Sigmoid colon (tissue), 7 donors: ENCODE measurements at places on chromosomes 1 and 21. TPM values are rescaled to one million over a fixed set of nuclear protein-coding genes. Genes with fewer than 3 reads are reported as not detected.

Gene SMIM34
- not detected for total RNA-seq

Gene PDZK1IP1
- total RNA-seq, result not detected

Gene NTRK1
- 2.5 TPM for total RNA-seq

Gene ARHGEF16
- total RNA-seq, result 0.41 TPM

Gene AGBL4
- 0.16 TPM for total RNA-seq

Gene IFI44L
- 3.0 TPM for total RNA-seq

Gene LRRC38
- not detected for total RNA-seq

Gene DISP1
- 31.3 TPM for total RNA-seq

Gene ANKRD34A
- total RNA-seq, result 1.9 TPM

Gene SLC1A7
- total RNA-seq, result not detected

Gene TRAF3IP3
- 1.1 TPM for total RNA-seq

Gene TSPAN2
- 61.5 TPM for total RNA-seq

DNA sequence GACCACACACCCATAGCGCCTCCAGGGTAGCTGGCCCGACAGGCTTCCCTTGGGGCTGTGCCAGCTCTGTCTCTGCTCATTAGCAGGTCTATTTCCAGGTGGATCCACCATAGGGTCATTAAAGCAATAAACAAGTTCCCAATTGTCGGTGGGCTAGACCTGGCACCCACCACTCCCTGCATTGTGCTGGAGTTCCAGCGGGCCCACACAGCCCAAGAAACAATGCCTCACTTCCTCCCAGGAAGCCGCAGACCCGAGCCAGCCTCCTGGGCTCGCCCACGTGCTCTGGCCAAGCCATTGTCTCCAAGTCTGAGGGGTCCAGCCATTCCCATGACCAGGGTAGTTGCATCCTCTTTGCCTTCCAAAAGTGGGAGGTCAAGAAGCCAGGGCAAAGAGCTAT lies 27.5 kb upstream of the SOX13 start:
- DNase-seq, result no peak

DNA sequence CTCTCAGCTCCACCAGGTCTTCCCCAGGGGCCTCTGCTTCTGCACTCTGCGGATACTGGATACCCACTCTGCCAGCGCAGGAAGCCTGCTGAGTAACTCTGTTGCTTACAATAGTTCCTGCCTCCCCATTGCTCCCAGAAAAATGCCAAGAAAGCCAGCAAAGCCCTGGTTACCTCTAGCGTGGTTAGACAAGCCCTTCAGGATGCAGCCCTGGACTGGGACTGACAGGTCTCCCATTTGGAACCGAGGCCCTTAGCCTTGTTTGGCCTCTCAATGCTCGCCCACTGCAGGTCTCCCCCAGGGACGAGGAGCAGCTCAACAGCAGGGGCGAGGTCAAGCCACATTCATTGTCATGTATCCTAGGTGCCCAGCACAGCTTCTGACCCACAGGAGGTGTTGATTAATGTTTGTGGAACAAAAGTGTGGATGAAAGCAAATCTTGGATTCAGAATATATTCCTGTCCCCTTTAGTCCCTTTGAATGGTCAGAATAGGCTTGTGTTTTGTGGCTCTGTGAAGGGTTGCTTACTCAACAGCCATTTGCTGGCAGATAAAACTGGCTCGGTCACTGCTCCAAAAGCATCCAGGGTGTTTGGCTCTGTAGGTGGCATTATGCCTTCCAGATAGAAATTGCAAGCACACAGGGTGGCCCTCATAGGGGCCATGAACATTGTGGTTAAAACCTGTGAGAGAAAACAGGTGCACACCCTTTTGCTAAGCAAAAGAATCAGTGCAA lies 58.9 kb downstream of the C1orf198 start:
- no peak for DNase-seq

GRCh38 chr1:67211589-67212563 lies 45.6 kb downstream of the IL23R start:
- DNase-seq, result no peak

GRCh38 chr1:244304156-244304555 lies 147.6 kb downstream of the ADSS2 start:
- no peak for DNase-seq

DNA sequence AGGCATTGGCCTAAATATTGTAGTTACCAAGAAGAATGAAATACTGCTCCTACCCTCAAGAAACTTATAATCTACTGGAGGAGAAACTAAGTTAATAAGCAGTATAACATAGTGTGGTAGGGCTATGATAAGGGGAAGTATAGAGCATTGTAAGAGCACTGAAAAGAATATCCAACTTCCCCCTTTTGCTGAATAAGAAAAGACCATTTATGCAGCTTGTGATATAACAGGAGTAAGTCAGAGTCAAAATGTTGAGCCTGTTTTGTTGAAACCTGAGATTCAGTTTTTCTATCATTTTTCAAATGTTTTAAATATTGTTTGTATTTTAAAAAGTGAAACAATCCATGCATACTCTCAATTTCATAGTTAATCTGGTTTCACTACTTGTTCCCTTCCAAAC lies 48.3 kb upstream of the FCRL4 start:
- DNase-seq, result no peak

DNA sequence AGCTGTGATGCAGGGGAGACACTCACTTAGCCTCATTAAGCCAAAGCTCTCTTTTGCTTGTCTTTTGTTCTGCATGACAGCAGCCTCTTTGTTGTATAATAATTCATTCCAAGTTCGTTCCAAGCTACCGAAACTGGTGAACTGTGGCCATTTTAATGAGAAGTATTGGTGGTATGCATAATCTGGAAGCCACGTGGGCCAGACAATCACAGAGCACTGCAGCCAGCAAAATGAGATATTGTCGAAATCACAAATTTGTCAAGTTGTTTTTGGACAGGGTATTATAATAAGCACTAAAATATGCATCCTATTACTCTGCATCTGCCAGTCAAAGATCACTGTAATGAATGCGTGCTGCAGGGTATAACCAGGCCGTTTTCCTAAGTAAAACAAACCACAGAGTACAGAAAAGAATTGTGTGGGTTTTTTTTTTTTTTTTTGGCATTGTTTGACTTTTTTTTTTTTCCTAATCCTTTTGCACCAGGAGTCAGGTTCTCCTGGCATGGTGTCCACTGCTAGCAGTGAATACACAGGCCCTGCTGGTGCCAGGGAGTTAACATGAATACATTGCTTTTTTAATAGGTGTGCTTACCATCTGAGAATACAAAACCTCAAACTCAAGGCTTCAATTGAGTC lies 423.9 kb downstream of the PTBP2 start:
- no peak for DNase-seq

DNA sequence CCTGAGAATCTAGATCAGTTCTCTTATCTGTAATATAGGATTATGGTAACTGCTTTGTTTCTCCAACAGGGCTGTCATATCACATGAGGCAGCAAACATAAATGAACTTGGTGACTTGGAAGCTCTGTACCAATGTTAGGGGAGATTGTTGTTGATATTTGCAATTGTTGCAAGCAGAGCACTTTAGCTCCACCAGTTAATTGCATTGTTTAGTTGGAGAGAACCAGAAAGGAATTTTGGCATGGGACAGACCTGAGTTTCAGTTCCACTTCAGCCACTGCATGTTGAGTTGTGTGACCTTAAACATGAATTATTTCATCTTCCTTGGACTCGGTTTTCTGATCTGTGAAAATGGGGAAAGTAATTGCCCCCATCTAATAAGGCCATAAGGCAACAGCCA lies 142.3 kb upstream of the JUN start:
- DNase-seq, result no peak

DNA sequence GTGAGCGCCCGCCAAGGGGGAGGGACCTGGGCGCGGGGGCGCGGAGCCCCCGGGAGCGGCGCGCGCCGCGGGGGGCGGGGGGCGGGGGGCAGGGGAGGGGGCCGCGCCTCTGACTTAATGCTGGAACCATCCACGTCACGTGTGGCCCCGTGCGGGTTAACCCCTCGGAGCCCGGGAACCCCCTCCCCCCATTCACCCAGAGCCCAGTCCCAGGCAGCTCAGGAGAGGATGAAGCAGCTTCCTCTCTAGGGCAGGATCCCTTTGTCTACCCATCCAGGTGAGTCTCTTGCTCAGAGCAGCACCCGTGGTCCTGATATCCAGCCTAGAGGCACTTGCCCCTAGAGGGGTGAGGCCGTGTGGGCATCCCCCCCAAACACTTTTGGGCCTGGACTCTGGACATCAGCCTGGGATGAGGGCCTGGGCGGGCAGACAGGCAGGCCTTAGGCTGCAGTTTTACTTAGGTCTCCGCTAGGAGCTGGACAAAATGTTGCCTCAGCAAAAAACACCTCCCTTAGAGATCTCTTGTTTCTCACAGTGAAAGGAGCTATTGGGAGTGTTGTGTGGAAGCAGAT lies at the start of gene ALX3:
Gene ALX3 (minus strand): TSS at position 2 of the 572 bp plus-strand sequence. CDS start 60 bp downstream, outside the sequence.
- no peak for DNase-seq

DNA sequence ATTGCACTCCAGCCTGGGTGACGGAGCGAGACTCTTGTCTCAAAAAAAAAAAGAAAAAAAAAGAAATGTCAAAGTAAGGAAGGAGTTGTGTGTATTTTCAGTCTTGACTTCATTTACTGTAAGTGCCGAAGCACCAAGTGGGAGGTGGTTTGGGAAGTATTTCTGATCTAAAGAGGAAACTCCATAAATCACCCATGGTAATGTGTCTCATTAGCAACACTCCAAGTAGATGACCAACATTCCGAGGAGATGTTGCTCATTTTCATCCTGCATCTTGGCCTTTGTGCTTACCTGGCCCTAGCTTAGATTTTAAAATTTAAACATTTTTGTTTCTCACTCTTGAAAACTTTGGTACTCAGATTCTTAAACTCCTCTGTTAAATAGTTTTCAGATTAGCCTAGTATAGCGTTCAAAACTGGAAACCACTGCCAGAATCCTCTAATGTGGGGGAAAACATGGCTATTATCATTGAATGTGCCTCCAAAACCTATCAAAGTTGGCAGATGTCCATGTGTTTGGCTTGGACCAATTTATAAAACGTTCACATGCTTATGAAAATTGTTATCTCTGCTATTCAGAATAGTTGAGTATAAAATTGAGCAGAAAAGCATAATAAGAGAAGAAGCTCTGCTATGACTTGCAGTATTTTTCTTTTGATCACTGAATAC lies 110.4 kb downstream of the NFIA start:
- no peak for DNase-seq

DNA sequence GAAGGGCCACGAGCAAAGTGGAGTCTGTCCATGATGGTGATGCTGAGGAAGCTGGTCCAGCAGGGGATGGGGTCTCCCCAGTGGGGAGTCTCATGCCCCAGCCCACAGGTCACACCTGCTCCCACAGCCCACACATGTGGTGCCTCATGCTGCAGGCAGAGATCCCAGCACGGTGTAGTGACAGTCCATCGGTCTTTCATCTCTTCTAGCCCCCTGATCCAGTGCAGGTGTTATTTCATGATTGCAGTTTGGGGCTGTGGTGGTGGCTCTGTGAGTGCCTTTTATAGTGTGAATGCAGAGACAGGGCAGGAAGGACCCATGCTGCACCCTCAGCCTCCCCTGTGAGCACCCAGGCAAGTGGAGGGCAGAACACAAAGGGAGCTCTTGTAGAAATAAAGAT lies 45.0 kb downstream of the UBASH3A start:
- no peak for DNase-seq

GRCh38 chr21:42417533-42417932 lies 13.8 kb downstream of the UBASH3A start:
- DNase-seq, result no peak

- DNase-seq, result no peak
Measured at GRCh38 chr1:157626099-157626498, 28.2 kb upstream of the FCRL4 start.
